ENCODE measurements at places on chromosomes 2 and 18.

DNA sequence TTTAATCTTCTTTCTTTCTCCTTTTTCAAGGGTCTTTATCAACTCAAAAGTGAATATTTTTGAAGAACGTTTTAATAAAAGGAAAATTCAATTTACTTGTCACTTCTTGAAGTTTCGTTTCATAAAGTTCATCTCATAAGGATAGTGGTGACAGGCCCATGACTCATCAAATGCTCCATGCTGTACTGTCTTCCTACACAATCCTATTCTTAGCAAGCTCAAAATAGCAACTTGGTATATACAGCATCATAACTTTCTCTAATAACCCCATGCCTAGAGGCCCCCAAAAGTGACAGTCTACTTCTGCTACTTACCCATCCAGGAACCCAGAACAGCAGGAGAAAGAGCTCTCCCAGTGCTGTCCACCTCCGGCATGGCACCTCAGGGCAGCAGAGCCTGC lies 7.7 kb downstream of the FBXO15 start:
- no peak for DNase-seq

DNA sequence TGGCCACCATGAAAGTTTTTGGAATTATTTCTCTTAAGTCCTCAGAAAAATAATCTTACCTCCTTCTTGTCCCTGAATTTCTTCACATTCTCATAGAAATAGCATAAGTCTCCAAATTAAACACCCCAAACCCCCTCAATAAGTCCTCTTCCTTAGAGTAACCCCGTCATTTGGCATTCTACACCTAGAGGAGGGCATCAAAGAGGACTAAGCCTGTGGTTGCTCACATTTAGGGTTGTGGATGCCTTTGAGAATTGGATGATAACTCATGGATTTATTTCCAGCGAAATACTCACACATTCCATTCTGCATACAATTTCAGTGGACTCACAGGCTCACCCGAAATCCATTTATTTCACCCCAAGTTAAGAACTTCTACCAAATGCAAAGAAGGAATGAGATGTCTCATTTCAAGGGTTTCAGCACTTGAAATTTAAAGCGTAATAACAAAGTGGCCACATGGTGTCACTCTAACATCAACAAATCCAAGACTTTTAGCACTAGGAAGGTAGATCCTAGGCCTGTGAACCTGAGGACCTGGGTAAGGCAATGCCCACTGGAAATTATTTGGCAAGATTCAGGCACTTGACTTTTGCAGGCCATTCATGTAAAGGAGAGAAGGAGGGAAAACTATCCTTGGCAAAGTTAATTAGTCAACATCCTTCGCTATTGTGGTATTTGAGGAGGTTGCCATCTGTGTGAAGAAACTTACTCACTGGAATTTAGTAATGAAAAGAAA lies 24.6 kb downstream of the DYTN start:
- DNase-seq, result no peak

DNA sequence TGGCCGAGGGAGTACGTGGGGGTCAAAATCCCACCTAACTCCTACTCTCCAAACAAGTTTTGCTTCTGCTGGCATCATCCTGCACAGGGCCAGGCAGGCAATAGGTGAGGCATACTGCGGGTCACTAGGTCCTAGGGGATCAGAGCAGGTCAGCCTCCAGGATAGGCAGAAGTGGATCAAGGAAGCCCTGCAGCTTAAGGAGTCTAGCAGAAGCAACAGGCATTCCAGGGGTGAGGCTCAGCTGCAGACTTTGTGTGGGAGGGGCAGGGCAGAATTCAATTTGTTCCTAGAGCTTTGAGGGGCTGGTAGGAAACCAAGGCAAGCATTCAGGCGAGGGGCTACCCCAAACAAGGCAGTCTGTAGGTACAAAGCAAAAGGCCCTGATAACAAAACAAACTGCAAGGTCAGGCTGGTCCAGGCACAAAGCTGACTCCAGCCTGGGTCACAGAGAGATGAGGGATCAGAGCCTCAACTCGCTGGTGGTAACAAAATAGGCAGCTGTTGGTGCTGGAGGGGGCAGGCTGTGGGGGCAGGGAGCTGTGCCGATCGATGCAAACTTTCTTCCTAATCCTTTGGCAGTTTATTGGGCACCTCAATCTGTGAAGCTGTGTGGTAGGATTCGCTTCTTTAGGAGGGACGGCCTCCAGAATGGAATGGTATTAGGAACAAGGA lies 101.4 kb upstream of the STPG4 start:
- no peak for DNase-seq

- DNase-seq, result no peak
These were observed 5.4 kb upstream of the MRPS9 start for GRCh38 chr2:105032476-105032875.

- DNase-seq, result no peak
These were observed 22.8 kb downstream of the SLC66A3 start for GRCh38 chr2:11177871-11178690.

GRCh38 chr18:8741532-8741931 lies 36.2 kb downstream of the MTCL1 start:
- no peak for DNase-seq

DNA sequence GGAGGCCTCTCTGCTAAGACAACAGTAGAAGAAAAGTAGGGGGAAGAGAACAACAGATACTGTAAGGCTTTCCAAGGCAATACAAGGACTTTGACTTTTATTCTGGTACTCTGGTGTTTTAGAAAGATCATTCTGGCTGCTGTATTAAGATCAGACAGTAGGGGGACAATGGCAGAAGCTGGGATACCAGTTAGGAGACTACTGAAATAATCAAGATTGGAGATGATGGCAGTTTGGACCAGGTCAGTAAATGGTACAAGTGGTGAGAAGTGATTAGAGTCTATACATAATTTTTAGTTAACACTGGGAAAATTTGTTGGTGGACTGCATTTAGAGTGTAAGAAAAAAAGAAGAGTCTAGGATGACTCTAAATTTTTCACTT lies 139.7 kb downstream of the ROCK1 start:
- no peak for DNase-seq

DNA sequence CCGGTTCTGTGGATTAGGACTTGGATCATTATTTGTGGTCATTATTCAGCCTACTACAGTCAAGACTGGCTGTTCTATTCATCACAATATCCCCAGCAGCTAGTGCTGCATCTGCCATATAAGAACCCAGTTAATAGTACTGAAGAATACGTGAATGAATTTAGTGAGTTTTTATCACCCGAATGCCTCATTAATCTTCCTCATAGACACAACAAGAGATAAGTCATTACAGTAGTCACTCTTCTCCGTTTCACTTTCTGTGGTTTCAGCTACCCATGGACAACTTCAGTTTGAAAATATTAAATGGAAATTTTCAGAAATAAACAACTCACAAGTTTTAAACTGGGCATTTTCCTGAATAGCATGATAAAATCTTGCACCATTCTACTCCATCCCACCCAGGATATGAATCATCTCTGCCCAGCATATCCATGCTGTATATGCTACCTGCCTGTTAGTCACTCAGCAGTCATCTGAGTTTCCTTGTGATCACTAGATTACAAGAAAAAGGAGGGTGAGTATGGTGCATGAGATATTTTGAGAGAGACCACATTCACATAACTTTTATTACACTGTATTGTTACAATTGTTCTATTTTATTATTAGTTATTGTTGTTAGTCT lies 363.7 kb upstream of the CHAC2 start:
- no peak for DNase-seq
